ENCODE measurements at places on chromosomes 6 and 20.

DNA sequence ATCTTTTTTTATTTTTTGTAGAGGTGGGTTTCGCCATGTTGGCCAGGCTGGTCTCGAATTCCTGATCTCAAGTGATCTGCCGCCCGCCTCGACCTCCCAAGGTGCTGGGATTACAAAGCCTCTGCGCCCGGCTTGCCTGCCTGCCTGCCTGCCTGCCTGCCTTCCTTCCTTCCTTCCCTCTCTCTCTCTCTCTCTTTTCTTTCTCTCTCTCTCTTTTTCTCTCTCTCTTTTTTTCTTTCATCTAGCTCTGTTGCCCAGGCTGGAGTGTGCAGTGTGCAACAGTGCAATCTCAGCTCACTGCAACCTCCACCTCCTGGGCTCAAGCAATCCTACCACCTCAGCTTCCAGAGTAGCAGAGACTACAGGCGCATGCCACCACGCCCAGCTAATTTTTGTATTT lies 4.6 kb upstream of the ILRUN start:
- peak; percentile 18 for DNase-seq

DNA sequence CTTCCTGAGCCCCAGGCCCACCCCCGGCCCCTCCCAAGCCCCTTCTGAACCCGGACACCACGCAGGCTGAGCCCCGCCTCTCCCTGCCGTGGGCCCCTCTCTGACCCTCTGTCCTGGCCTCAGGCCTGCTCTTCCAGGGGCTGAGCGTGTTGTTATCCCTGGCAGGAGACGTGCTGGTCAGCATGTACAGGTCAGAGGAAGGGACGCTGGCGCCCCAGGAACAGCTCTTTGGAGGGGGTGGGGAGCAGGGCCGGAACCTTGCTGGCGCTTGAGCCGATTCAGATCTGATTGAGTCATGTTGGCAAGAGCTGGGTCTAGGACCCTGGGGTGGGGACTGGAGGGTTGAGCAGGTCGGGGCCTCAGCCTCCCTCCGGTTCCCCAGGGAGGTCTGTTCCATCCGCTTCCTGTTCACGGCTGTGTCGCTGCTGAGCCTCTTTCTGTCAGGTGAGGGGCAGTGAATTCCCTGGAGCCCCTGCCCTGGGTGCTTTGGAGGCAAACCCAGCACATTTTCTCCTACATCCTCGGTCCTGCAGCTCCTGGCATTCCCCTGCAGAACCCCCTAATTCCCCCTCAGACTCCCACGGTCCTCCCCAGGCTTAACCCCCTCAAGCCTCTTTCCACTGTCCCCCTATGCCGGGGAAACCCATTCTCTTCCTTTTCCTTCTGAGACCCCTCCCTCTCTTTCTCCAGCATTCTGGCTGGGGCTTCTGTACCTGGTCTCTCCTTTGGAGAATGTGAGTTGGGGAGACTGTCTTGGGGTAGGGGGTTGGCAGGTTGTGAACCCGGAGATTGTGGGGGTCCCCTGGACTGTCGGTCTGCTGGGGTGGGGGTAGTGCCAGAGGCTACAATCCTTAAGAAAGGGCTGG lies 2.0 kb downstream of the SPAG4 start:
- peak; percentile 79 for DNase-seq

DNA sequence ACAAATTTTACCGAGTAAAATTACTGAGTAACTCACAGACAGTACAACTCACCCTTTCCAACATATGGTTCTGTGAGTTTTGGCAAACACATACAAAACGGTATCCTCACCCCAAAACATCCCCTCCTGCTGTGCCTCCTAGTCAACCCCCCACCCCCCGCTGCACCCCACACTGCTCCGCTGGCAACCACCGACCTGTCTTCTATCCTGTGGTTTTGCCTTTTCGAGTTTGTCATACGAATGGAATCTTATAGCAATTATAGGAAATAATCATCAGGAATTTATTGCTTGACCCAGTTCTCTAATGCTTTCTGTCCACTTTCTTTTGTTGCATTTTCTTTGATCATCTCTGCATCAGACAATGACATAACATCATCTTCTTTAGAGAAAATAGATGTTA lies 312.3 kb downstream of the KIF16B start:
- no peak for DNase-seq

- DNase-seq, result no peak
Measured at GRCh38 chr6:40948570-40948969, 90.5 kb downstream of the UNC5CL start.

- no peak for DNase-seq
Measured at GRCh38 chr6:6533176-6533575, 55.3 kb upstream of the LY86 start.

- DNase-seq, result peak; percentile 67
Measured at GRCh38 chr6:52063584-52064344, 23.6 kb downstream of the PKHD1 start.

DNA sequence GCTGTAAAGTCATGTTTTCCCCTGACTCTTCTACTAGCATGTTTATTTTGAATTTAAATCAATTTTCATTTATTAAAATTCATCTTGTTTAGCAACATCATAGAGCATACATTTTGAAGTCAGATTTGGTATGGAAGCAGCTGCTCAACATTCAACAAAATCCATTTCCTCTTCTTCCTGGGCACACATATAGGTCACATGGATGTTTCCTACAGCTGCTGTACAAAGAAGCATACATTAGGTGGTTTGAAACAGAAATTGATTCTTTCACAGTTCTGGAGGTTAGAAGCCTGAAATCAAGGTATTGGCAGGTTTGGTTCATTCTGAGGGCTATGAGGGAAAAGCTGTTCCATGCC lies 495.2 kb downstream of the RFPL4B start:
- no peak for DNase-seq

- no peak for DNase-seq
Measured at GRCh38 chr20:33180169-33180568, 12.2 kb downstream of the BPIFA2 start.
